Right ventricle myocardium superior (tissue), 1 donor: ENCODE measurements at places on chromosomes 6 and 20.

DNA sequence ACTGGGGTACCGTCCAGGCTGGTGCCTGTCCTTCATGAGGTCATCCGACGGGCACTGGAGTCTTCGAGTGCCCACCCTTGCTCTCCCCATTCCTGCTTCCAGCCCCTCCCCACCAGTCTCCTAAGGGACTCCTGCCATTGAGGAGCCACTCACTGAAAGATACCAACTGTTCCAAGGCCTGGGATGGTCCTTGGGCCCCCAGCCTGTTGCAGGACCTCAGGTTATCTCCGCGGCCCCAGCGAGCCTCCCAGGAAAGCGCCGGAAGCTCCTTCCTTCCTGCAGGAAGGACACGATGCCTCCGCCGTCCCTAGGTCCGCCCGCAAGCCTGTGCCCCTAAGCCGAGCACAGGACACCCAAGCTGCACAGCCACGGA is 1.2 kb downstream of the NKAIN4 start:
- DNase-seq: no peak

- no peak for DNase-seq
These were observed 556.5 kb downstream of the QKI start for GRCh38 chr6:163970846-163971564.

DNA sequence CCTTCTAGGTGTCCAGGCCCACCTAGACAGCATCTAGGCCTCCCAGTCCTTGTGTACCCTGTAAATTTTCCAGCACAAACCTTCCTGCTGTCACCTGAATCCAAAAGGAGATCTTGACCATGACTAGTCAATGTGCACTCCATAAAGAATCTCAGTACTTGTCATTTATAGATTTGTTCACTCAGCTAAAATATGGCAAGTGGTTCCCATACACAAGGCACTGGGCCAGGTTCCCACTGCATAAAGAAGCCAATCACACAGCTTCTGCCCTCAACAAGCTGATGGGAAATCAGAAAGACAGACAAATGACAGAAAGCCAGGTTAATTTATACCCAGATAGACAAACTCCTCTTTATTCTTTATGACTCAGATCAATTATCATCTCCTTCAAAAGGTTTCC is 526.8 kb downstream of the CD83 start:
- no peak for DNase-seq

DNA sequence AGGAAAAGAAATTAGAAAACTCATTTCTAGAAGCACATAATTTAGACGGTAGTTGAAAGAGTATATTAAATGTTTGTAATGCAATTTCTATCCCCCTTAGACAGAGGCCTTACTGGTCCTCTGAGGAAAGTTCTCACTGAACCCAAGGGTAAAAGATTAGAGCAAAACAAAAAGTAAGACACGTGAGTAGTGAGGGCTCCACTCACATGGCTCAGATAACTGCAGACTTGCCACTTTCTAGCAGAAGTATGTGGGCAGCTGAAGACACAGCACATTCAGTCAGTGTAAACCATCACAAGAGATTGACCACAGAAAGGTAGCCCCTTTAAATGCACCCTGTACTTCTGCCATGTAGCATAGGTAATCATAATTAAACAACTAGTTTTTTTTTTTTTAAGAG is 193.8 kb downstream of the BTBD9 start:
- DNase-seq: no peak

DNA sequence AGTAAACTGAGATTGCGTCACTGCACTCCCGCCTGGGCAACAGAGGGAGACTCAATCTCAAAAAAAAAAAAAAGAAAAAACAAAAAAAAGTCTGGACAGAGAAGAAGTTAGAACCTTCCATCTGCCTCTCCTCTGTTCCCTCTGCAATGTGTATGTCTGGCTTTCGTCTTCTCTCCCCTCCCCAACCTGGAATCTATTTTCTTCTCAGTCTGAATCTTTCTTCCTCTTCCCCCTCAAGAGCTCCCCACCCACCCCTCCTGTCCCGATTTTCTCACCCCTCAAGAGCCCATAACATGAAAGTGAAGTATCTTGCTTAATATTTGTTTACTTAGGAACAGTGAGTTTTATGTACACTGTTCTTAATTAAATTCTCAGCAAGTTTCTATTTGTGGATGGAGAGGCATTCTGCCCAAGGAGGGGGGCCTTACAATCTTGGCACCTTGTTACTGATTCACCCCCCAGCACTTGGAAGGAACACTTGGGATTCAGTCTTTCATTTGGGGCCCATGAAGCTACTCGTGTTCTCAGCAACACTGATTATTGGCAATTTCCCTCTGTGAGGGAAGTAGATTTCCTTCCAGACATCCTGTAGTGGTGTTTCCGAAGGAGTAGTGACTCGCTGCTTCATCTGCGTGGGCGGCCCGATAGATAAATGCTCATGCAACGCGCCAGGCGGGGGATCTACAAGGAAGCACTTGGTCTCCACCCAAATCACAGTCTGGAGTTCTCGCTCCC is 69.3 kb upstream of the SRSF6 start:
- DNase-seq: peak; percentile 87

DNA sequence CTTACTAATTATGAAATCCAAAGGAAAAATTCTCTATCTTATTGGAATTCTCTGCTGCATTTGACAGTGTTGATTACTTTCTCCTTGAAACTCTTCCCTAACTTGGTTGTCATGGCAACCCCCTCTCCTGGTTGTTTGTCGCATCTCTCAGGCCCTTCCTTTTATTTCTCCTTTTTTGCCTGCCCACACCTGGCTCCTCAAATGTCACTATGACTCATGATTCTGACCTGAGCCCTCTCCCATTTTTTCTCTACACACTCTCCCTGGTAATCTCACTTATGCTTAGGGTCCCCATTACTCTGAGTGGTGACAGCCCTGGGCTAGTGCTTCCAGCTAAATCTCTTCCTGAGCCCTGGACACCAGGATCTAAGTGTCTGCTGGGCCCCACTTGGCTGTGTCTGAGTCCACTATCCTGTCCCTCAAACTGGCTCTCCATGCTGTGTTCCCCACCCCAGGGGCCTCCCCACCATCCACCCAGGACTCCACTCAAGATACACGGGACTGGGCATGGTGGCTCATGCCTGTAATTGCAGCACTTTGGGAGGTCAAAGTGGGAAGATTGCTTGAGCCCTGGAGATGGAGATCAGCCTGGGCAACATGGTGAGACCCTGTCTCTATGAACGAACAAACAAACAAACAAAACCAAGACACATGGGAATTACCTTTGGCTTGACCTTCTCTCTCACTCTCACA is 16.5 kb upstream of the NNAT start:
- no peak for DNase-seq

DNA sequence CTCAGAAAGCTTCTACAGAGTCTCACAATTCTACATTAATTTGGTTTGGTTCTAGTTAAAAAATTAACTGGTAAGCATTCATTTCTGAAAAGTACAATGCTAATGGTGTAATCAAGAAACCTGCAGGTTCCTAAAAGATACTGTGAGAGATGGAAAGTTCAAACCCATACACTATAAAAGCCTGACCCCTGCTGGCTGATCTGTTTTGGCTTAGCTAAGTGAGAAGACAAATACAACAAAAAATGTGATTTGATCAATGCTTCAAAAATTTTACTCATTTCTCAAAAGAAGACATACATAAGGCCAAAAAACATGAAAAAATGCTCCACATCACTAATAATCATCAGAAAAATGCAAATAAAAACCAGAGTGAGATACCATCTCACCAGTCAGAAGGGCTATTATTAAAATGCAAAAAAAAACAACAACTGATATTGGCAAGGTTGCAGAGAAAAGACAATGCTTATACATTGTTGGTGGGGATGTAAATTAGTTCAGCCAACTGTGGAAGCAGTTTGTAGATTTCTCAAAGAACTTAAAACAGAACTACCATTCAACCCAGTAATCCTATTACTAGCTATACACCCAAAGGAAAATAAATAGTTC is 102.8 kb downstream of the MOXD1 start:
- no peak for DNase-seq

- DNase-seq: no peak
These were observed 18.8 kb upstream of the PRDM13 start for GRCh38 chr6:99587792-99588191.

DNA sequence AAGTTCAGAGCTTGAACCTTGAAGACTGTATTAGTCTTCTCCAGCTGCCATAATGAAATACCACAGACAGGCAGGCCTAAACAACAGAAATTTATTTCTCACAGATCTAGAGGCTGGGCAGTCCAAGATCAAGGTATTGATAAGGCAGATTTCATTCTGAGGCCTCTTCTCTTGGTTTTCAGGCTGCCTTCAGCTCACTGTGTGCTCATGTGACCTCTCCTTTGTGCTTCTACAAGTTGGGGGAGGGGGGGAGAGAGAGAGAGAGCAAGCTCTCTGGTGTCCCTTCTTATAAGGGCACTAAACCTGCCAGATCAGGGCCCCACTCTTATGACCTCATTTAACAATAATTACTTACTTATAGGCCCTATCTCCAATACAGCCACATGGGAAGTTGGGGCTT is 102.6 kb upstream of the RSPO3 start:
- DNase-seq: no peak

GRCh38 chr20:16011056-16011455 is 562.2 kb downstream of the KIF16B start:
- no peak for DNase-seq

- peak; percentile 63 for DNase-seq
These were observed 52.9 kb upstream of the FNDC1 start for GRCh38 chr6:159116343-159116742.

GRCh38 chr6:25334793-25335192 is 55.6 kb downstream of the CARMIL1 start:
- no peak for DNase-seq

GRCh38 chr20:11492386-11492785 is 425.3 kb upstream of the BTBD3 start:
- DNase-seq: no peak

DNA sequence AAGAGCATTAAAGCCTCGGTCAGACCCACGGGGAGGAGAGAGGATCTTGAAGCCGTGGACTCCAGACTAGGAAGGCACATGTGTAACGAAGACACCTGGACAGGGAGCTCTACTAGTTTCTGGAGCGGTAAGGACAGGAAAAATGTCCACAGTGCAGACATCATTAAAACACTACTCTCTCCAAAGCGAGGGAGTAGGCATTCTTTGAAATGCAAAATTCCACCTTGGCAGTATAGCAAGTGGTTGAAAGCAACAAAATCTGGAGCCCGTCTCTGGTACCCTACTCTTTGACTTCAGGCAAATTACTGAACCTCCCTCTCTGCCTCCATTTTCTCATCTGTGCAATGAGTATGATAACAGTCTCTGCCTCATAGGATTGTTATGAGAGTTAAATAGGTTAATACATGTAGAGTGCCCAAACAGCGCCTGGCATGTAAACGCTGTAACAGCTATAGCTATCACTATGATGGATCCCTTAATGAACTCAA is 408 bp upstream of the CRIP3 start:
- no peak for DNase-seq

DNA sequence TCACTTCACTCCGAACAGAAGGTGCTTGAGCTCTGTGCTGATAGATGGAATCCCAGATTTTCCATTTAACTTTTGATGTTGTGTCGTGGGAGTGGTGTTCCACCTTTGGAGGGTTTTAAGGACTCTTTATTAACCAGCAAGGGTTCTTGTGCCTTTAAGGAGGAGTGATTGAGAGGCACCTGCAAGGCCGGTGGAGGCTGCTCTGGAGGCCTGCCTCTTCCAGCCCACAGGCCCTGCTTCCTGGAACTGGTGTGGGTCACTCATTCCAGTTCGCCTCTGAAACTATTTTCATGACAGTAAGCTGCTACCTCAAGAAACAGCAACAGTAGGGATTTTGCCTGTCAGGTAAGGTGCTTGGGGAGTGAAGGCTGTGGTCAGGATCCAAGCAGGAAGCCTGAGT is 58.8 kb upstream of the APCDD1L start:
- DNase-seq: no peak

- peak; percentile 50 for DNase-seq
These were observed 53.5 kb downstream of the BCAS4 start for GRCh38 chr20:50848341-50848808.

DNA sequence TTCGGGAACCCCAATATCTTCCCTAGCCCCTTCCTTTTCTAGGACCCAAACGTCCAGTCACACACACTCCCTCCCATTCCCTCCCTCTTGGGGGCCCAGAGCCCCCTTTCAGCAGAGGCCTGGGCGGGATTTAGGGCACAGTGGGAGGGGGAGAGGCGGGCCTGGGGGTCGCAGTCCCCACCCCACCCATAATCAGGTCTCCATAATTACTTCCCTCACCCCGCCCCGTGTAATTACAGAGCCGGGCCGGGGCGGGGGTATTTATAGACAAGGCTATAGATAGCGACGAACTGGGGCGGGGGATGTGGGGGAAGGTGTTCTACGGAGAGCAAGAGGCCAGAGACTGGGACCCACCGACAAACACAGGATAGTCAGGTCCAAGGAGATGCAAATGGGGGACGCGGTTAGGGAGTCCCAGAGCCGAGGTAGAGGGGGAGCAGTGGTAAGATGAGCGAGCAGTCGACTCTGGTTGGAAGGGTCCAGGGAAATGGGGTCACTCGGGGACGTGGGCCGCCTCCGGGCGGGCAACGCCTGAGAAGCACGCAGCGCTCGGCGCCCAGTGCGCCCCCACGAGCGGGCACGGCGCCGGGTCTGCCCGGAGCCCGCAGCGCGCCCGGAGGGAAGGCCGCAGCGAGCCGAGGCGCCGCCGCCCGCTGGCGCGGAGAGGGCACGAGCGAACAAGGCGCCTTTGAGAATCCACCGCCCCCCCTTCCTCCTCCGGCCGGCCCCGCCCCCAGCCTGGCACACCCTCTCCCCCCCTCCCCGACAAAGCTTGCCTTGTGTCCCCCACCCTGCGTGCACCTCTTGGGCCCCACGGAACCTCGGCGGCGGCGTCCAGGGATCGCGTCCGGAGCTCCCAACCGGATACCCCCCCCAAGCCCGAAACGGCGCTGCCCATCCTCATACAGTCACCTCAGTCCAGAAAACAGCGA is 670 bp upstream of the COL11A2 start:
- DNase-seq: peak; percentile 63

DNA sequence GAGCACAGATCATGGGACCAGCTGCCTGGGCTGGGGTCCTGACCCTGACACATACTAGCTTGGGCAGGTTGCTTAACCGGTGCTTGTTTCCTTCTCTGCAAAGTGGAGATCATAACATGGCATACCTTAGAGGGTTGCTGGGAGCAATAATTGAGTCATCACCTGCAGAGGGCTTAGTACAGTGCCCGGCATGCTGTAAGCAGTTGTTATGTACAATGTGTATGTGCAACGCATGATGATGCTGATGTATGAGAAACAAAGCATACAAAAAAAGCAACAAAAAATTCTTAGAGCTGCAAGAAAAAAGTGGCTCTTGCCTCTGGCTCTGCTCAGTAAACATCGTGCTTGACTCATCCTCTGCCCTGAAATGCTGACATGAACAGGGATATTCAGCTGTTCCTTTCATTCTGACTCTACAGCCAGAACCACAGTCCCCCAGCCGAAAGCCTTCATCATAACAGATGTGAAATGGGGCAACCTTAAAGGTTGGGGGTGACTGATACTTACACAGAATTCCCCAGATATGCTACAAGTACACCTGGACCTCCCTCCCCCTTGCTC is 91.7 kb downstream of the CLIC5 start:
- DNase-seq: no peak

GRCh38 chr6:157224178-157224950 is 99.0 kb downstream of the TMEM242 start:
- DNase-seq: no peak
